Memory B cell (primary cell): ENCODE measurements at places on chromosomes 1 and 21.

DNA sequence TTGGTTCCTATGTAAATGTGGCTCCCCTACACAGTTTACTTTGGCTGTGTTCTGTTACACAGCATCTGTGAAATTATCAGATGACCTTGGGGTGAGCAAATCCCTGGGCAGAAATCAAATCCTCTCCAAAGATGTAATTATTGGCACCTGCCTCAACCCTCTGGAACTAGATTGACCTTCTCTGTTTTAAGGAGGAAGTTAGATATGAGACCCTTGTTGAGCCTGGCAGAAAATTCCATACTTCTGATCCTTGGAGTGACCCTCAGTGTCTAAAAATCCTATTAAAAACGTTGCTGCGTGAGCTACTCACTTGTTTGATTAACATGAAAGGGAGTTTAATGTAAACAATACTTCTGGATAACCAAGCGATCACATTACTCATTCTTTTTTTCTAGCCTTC lies 122.0 kb downstream of the CLIC6 start:
- no peak overlapping the region for H3K27ac ChIP-seq
- H3K27me3 ChIP-seq = no peaks in the 10 kb centered on the region
- peaks cover 2% of the 10 kb centered on the region for H3K4me1 ChIP-seq
- H3K36me3 ChIP-seq = peaks cover 25% of the 10 kb centered on the region

- peaks cover 10% of the 10 kb centered on the region for H3K27me3 ChIP-seq
- no peak overlapping the region for H3K27ac ChIP-seq
- H3K36me3 ChIP-seq = no peaks in the 10 kb centered on the region
These were observed 79.7 kb downstream of the KIF26B start for GRCh38 chr1:245234217-245235081.

DNA sequence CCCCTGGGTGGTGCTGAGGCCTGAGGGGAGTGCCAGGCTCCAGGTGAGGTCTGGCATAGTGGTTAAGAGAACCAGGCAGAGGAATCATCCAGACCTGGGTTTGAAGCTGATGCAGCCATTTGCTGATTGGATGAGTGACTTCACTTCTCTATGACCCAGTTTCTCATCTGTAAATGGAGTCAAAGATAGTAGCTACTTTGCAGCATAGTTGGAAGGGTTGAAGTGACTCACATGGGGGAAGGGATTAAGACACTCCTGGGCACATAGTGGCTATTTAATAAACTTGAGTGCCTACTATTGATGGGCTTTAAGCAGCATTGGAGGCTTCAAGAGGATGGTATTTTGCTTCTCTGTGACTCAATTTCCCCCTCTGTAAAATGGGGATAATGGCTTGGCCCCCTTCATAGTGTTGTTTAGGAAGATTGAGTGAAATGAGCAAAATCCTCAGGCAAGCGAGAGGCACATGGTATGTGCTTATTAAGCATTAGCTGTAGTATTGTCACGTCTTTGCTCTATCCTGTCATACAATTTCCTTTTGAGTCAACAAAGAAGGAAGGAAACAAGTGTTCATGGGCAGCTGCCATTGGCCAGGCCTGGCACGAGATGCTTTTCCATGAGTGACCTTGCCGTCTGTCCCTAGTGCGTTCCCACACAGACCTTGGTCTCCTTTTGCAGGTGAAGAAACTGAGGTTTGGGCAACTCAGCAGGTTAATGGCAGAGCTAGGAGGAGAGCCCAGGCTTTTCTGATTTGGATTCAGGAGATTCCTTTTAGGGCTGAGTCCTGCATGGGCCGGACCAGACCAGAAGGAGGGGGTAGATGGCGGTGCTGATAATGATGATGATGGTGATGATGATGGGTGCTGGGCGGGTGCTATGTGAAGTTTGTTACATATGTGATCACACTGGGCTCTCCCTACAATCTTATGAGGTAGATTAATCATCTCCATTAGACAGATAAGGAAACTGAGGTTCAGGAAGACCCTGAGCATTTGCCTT lies 131.1 kb upstream of the WNT4 start:
- no peaks in the 10 kb centered on the region for H3K4me1 ChIP-seq
- no peak overlapping the region for H3K4me3 ChIP-seq
- no peaks in the 10 kb centered on the region for H3K36me3 ChIP-seq
- peaks cover 9% of the 10 kb centered on the region for H3K27me3 ChIP-seq
- H3K27ac ChIP-seq = no peak overlapping the region
- DNase-seq = no peak

GRCh38 chr1:98963064-98963758 lies 41.5 kb downstream of the PLPPR5 start:
- no peaks in the 10 kb centered on the region for H3K4me1 ChIP-seq
- H3K27ac ChIP-seq = no peak overlapping the region
- H3K36me3 ChIP-seq = no peaks in the 10 kb centered on the region
- DNase-seq = no peak
- peaks cover 4% of the 10 kb centered on the region for H3K27me3 ChIP-seq

DNA sequence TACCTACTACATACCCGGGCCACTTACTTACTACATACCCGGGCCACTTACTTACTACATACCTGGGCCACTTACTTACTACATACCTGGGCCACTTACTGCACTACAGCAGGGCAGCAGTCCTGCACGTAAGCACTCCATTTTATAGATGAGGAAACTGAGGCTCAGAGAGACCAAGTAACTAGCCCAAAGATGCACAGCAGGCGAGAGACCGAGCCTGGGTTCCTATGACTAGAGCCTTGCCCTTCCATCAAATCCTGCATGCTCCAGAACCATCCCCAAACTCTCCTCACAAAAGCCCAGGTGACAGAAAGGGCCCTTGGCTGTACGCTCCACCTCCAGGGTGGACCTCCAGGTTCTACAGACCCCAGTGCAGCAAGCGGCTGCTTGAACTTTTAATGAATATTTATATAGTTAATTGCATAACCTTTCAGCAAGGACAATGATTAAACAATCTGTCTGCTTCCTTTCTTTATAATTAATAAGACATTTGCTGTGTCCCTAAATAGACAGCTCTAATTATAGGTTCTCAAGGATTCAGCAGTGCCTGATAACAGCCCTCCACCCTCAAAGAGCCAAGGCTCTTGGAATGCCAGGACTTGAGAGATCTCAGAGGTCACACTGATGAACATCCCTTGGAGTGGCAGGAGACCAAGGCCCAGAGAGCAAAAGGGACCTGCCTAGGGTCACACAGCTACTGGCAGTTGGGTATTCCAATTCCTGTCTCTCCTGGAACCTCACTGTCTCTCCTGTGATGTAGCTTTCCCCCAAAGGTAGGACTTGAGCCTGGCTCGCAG lies 43.4 kb downstream of the LRP8 start:
- H3K4me3 ChIP-seq = no peak overlapping the region
- H3K36me3 ChIP-seq = peaks cover 5% of the 10 kb centered on the region
- H3K4me1 ChIP-seq = peaks cover 2% of the 10 kb centered on the region
- H3K27me3 ChIP-seq = no peaks in the 10 kb centered on the region

DNA sequence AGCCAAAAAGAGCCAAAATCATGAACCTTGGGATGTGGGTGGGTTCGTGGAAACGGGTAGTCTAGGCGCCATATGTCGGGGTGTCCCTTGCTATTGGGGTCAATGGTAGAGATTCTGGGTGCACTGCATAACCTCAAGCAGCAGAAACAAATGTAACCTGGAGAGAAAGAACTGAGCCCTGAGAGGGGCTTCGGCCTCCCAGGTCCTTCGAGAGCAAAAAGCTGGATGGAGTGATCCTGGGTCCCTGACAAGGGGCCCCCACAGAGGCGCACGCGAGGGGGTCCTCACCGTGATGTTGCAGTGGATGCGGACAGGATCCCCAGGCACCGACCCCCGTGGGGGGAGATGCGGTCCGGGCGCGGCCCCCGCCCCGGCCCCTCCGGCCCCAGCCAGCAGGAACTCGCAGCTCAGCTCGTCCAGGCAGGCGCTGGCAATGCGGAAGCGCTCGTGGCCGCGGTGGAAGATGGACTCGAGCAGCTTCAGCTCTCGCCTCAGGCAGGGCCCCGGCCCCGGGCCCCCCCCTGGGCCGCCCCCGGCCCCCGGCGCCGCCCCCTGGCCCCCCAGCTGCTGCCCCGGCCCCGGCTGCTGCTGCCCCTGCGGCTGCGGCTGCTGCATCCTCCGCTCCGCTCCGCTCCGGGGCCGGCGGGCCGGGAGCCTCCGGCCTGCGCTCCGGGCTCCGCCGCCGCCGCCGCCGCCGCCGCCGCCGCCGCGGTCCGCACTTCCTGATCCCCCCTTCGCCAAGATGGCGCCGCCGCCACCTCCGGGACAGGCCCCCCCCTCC lies at the start of gene UBE2Q1:
UBE2Q1 (minus strand) TSS at position 724 of the 781 bp plus-strand sequence; CDS start at position 615, 109 bp downstream.
- peaks cover 25% of the 10 kb centered on the region for H3K4me1 ChIP-seq
- H3K27me3 ChIP-seq = no peaks in the 10 kb centered on the region
- peaks cover 20% of the 10 kb centered on the region for H3K36me3 ChIP-seq

- no peaks in the 10 kb centered on the region for H3K4me1 ChIP-seq
- peaks cover 12% of the 10 kb centered on the region for H3K27me3 ChIP-seq
- no peak overlapping the region for H3K27ac ChIP-seq
- H3K4me3 ChIP-seq = no peak overlapping the region
- no peaks in the 10 kb centered on the region for H3K36me3 ChIP-seq
- DNase-seq = no peak
These were observed 70.8 kb upstream of the ARHGEF16 start for GRCh38 chr1:3383679-3384078.

DNA sequence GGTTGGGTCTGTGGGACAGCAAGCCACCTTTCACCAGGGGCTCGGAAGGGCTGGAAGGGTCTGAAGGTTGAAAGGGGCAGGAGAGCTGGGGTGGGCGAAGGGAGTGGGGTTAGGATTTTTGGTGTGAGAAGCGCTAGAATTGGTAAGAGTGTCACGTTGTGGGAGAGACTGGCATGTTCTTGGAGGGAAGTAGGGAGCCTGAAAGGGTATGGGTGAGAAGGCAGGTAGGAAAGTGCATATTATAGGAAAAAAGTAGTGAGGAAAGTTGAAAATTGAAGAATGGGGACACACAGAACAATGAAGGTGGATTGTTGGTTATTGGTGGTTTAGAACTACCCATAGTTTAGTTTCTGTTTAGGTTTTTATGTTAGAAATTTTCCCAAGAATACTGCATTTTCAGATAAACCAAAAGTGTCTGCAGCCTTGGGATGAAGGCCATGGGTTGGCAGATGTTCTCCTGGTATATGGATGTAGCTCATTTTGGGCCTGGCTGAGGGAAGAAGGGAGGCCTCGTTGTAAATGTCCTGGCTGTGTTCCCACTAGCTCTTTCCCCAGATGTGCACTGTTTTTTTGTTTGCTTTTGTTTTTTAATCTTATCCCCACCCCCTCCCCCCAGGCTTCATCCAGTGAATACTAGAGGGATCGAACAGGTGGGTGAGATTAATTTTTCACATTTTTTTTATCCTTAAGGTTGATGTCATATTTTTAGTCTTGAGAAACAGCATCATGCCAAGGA lies 1.2 kb downstream of the LRRC42 start:
- no peaks in the 10 kb centered on the region for H3K27me3 ChIP-seq
- H3K36me3 ChIP-seq = peaks cover 2% of the 10 kb centered on the region
- H3K27ac ChIP-seq = peak overlapping the region; percentile 85
- H3K4me3 ChIP-seq = peak overlapping the region; percentile 97
- no peak for DNase-seq
- H3K4me1 ChIP-seq = peaks cover 24% of the 10 kb centered on the region

DNA sequence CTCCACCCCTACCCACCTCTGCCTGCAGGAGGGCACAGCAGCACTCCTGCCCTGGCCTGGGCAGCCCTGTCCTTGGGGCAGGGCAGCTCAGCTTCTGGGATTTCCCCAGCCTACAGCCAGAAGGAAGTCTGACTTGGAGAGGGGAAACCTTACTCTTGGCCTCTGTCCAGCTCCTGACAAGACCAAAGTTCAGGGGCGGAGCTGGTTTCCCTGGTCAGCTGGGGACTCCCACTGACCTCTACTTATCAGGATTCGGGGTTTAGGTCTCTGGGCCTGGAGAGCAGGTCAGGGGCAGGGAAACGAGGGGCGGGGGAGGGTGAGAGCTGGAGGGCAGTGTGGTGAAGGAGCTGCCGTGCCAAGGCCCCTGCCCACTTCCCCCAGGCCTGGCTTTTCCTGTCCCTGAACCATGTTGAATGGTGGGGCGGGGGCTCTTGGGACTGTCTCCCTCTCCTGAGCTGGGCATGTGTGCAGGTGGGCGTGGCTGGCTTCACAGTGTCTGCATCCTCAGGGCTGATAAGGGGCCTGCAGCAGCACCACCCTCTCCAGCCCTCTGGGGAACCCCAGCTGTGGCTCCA lies 16.8 kb upstream of the ETV3 start:
- H3K27ac ChIP-seq = no peak overlapping the region
- no peaks in the 10 kb centered on the region for H3K36me3 ChIP-seq
- H3K4me3 ChIP-seq = no peak overlapping the region
- H3K4me1 ChIP-seq = peaks cover 4% of the 10 kb centered on the region
- no peak for DNase-seq
